ENCODE measurements at places on chromosomes 1 and 21.

GRCh38 chr1:202112859-202113689, 9.6 kb upstream of the GPR37L1 start:
- DNase-seq, result no peak

GRCh38 chr1:29591601-29592260, 355.4 kb downstream of the PTPRU start:
- no peak for DNase-seq

DNA sequence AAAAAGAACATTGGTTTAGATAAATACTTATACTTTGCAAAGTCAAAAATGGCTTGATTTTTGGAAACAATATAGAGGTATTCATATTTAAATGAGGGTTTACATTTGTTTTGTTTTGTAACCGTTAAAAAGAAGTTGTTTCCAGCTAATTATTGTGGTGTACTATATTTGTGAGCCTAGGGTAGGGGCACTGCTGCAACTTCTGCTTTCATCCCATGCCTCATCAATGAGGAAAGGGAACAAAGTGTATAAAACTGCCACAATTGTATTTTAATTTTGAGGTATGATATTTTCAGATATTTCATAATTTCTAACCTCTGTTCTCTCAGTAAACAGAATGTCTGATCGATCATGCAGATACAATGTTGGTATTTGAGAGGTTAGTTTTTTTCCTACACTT, 65.3 kb upstream of the SAMD13 start:
- no peak for DNase-seq

DNA sequence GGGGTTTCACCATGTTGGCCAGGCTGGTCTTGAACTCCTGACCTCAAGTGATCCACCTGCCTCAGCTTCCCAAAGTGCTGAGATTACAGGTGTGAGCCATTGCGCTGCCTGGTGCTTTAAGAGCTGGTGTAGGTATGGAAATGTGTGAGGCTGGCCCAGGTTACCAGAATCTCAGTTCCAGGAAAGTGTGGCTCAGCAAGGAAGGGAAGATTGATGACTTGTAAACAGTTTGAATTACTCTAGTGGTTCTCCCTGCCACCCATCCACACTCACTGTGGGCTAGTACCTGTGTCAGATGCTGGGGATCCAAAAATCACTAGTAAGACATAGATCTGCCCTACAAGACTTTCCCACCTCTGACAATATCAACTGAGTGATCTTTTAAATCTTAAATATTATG, 34.5 kb upstream of the SLC35D1 start:
- DNase-seq, result no peak

DNA sequence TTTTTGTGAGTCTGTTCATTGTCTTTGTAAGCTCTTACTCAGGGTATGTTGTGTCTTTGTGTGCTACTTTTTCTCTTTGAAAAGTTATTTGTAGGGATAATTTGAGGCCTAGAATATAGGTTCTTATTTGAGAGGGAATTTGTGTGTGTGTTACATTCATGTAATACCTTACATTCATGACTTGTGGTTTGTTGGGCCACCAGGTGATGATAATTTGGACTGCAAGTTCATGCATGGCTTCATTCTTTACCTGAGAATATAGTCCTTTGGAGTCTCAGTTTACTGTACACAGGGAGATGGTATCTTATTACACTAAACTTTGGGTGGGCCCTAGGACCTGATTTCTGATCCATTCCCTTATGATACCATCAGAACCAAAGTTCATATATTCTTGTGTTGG, 51.8 kb upstream of the FASLG start:
- no peak for DNase-seq
